ELF-1 (cell line): ENCODE measurements at places on chromosomes 7 and 10.
A peak's percentile ranks its signal among the peaks of the same experiment; 100 is the strongest.

DNA sequence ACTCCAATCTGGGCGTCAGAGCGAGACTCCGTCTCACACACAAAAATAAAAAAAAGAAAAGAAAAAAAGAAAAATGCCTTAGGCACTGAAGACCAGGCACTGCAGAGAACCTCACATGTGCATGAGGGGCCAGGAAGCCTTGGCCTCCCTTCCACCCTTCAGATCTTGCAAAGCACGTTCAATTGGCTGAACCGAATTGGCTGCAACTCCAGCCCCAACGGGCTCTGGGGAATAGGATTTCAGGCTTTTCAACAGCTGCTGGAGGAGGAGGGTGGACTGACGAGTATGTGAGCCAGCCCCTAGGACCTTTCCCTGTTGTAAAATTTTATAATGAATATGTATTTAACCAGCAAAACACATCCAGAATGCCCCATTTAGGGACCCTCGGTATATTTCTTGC lies 16.7 kb downstream of the TMEM120A start:
- DNase-seq, result no peak

DNA sequence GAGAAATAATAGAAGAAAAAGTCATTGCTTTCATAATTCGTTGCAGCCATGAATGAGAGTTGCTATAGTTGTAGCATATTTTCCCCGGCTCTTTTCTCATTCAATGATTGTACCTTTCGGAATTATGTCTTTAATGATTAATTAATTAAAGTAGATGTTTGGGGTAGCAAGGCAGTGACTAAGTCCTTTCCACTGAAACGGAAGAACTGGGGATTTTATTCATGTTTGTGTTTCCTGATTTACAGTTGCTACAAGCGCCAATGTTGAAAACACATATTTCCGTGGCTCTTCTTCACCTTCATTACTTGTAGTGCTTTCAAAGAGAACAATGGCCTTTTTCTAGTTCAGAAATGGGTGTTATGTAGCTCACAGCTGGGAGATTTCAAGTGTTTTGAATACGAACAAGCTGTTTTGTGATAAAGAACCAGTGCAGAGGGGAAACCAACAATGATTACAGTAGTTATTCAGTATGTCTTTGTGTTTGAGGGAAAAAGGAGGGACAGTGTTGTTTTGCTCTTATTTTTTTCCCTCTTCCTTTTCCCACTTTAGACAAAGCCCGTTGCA lies 153.5 kb downstream of the NSUN6 start:
- no peak for DNase-seq

DNA sequence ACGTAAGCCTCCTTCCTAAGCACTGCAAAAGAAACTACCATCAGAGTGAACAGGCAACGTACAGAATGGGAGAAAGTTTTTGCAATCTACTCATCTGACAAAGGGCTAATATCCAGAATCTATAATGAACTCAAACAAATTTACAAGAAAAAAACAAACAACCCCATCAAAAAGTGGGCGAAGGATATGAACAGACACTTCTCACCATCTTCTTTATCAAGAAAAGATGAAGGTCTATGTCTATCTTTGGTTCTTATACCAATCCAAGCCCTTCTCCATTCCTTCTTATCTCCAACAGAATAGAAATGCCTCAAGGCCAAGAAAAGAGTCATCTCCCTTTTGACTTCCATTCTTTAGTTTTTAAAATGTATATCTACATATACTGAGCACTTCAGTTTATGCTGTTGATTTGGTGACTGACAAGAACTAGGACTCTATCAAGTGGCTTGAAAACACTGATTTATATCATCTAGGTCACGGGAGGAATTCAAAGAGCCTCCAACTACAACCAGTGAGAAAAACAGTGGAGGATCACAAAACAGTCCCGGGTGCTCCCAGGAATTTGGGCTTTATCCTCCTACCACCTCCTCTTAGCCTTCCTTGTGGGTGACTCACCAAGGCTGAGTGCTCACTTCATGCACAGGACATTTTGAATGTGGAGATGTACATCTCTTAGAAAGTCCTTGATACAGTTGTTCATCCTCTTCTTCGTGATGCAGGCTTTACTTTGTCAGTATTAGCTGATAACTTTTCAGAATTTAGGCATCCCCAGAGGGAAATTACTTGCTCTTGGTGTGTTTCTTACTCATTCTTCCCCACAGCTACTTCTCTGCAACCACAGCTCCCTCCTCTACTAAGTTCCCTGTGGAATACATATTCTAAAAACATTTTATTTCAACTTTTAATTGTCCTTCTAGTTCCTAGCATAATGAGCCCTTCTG lies 15.4 kb downstream of the TAS2R41 start:
- DNase-seq, result no peak

- DNase-seq, result no peak
Observed at GRCh38 chr7:141317033-141317585, 234.1 kb upstream of the AGK start.

- no peak for DNase-seq
Observed at GRCh38 chr7:135938563-135938962, 38.6 kb downstream of the MTPN start.

GRCh38 chr7:134293002-134293740 lies 23.6 kb downstream of the SLC35B4 start:
- no peak for DNase-seq

DNA sequence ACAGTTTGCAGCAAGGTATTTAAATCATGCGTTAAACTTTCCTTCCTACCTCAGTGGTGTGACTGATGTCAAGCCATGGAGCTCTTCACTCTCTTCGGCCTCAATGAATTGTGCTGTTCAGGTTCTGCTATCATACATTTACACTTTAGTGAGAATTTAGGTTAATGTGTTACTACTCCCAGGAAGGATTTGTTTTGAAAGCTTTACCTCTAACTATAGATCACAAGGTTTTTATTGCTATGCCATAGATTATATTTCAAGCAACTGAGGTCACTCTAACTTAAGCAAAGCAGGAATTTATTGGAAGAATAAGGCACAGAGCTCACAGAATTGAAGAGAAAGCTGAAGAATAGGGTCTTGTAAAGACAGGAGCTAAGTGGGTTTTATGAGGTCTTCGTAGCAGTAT lies 11.0 kb upstream of the ADD3 start:
- no peak for DNase-seq

DNA sequence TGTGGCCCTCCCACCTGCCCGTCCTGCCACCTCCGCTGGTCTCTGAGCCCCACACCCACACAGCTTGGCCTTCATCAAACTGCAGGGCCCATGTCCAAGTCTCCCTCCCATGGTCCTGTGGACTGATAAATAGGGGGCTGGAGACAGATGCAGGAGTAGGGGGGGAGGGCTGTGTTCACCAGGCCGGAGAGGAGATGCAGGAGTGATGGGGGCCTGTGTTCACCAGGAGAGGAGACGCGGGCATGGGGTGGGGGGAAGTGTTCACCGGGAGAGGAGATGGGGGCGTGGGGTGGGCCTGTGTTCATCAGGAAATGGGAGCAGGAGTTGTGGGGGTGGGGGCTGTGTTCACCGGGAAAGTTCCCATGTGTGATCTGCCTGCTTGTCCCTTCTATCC lies 37.0 kb downstream of the JAKMIP3 start:
- no peak for DNase-seq

GRCh38 chr7:32142649-32143048 lies 72.4 kb upstream of the PDE1C start:
- no peak for DNase-seq

GRCh38 chr7:106225856-106226255 lies 58.9 kb downstream of the NAMPT start:
- no peak for DNase-seq

DNA sequence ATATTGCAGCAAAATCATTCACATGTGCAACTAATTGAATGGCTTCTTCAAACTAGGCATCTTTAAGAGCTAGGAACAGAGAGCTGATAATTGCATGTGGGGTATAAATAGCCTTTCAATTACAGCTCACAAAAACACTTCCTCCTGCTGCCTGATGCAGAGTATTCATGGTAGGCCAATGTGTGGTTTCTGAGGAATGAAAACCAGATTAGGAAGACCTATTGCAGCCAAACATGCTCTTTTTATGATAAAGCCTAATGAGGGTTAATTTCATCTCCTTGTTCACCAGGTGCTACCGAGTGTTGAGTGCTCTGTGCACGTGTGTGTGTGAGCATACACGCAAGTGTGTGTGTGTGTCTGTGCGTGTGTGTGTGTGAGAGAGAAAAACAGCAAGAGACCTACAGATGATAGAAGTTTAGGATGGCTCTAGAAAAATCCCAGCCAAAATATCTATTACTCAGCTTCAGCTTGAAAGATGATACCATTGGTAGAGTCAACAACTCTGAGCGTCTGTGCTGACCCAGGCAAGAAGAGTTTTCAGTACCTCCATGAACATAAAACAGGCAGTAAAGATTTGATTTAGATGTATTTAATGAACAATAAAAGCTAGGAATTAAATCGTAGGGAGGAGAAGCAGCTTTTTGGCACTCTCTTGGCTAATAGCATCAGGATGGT lies 448.5 kb upstream of the ANKRD30A start:
- no peak for DNase-seq

DNA sequence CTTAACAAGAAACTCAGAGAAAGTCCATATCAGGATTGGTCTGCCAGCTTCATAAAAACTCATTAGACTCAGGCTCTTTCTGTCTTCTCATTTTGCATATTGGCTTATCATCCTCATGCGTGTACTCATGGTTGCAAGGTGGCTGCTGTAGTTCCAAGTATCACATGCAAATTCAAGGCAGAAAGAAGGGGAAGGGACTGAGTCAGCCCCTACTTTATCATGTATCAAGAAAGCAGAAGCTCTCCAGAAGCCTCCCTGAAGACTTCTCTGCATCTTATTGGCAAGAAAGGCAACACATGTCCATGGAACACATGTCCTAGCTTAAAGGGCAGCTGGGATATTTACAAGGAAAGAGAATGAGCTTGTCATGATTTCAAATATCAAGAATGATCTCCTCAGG lies 19.4 kb upstream of the EZH2 start:
- no peak for DNase-seq

- DNase-seq, result no peak
Observed at GRCh38 chr10:14414901-14415300, 84.2 kb upstream of the FRMD4A start.

DNA sequence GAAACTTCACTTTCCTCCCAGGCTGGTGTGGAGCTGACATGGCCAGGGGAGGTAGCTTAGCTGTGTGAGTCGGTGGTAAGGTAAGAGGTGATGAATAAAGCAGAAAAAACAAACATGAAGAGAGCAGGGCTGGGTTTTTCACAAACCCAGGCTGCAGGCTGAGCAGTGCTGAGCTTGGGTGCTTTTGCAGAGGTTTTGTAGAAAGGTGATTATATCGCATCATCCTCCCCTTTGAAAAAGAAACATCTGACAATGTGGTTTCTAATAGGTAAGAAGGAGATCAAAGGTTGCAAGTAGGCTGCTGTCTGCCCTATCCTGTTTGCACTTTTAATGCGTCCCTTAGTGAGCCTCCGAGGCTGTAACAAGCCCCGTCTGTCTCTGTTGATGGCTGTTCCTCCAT lies 69.6 kb upstream of the GRM8 start:
- DNase-seq, result no peak

GRCh38 chr7:46389146-46389545 lies 468.1 kb upstream of the IGFBP3 start:
- no peak for DNase-seq

GRCh38 chr10:74771054-74771453 lies 55.3 kb upstream of the KAT6B start:
- DNase-seq, result no peak

GRCh38 chr10:6174201-6174874 lies 28.4 kb upstream of the PFKFB3 start:
- DNase-seq, result no peak

DNA sequence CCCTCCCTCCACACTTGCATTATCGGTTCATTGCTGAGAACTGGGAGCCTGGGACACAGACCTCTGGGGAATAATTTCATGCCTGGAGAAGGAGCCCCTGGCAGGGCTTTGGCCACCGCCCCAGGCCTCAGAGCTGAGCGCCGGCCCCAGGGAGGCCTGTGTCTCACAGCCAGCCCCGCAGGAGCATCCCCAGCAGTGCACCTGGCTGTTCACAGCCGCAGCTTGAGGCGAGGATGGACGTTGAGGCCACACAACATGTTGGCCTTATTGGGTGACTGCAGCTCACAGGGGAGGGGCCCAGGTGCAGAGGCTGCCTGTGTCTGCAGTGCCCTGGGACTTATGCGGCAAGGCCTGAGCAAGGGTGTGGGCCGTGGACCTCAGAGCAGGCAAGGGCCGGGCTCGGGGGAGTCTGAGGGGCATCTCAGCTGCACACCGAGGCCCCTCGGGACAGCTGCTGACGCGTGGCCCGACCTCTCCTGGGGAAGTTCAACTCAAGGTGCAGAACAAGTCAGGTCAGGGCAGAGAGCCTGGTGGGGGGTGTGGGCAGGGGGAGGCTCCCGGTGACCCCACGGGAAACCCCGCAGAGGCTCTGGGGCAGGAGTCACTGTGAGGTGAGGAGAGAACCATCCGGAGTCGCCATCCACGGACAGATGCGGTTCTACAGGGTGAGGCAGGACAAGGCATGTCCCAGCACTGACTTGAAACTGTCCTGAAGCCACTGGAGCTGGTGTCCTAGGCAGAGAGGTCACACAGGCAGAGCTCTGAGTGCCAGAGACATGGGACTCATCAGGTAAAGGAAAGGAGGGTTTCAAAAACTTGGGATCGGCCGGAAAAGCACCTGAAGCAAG lies 13.1 kb upstream of the UBE3C start:
- DNase-seq, result peak; percentile 54

DNA sequence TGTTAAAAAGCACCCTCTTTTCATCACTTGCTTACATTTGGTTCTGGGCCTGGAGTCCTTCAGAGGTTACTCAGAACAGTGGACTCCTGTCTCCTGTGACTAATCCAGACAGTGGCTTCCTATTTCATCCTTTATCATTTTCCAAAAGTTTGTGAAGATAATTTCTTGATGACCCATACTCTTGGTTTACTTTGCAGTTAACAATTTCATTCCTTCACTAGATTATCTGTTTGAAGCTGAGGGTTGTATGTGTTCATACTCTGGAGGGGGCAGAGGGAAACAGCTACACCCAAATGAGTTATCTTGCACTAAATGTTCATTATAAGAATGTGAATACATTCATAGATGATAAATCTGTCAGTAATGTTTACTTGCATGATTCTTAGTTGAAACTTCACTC lies 124.7 kb downstream of the ZNF248 start:
- no peak for DNase-seq

GRCh38 chr7:76386691-76387260 lies 22.7 kb downstream of the SSC4D start:
- DNase-seq, result no peak

DNA sequence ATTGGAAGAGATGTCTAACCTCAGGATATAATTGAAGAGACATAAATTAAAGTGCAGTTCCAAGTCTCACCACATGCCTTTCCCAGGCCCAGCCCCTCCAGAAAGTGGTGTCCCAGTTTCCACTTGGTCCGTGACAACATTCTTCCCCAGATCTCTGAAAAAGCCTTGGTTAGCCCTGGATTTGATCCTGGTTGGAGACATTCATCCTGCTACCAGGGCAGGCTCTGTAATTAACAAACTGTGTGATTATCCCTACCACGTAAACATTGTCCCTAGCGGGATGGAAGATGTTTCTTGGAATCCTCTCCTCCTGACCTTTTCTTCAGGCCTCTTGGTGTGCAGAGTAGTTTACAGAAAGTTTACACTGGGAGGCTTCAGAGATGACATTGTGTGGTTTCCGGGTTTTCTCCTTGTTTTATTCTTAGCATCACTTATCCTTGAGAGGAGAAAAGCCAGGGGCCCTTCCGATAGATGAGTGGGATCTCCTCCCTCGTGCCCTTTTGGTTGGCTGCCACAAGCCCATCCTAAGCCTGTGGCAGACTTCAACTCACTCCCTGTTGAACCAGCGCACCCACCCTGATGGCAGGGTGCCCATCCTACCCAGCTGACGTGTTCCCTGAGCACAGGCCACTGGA lies 83.8 kb downstream of the COL13A1 start:
- no peak for DNase-seq
